ENCODE measurements at places on chromosomes 2 and 18.
A peak's percentile ranks its signal among the peaks of the same experiment; 100 is the strongest.

- no peak for DNase-seq
Measured at GRCh38 chr2:69465513-69466456, 28.6 kb upstream of the NFU1 start.

DNA sequence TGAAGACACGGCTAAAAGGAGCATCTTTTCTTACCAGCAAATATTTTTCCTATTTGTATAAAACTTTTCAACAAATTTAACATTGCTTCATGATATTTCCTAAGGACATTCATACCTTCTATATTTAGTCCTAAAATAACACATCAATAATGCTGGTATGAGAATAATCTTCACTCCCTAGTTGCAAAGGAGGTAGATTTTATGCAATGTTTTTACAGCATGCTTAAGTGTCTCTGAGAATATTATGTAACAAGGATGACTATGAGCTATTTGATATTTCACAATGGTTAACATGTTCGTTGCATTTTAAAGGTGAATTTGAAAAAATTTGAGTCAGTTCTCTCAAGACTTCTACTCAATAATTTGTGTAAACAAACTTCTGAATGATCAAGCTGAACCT, 506.7 kb downstream of the NUP35 start:
- DNase-seq: no peak

DNA sequence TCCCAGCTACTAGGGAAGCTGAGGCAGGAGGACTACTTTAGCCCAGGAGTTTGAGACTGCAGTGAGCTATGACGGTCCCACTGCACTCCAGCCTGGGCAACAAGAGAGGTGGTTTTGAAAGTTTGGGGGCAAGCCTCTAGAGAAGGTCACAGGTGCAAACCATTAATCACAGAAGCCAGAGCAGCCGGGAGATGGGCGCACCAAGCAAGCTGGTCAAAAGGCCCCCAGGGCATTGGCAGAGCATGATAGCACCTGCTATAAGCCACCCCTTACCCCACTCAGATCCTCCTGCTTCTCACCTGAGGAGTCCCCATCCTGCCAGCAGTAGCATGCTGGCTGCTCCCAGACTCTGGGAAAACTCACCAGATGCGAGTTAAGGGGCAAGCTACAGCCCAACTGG, 116.1 kb upstream of the RAB12 start:
- no peak for DNase-seq

GRCh38 chr2:213015387-213016165, 135.8 kb downstream of the IKZF2 start:
- no peak for DNase-seq

DNA sequence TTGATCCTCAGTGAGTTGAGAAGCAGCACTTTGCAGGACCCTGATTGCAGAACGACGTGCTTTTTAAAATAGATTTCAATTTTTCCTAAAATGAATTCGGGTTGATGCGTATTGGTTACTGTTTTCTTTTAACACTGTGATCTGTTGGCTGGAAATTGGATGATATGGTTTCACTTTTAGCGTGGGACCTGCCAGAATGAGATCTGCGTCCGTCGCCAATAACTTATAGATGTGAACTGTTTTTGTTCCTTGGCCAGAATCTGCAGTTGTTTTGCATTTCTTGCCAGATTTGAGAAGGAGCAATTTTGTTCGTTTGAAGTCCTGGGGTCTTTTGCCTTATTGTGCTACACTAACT, 703 bp downstream of the UGGT1 start:
- no peak for DNase-seq

GRCh38 chr2:230441227-230441897, 25.4 kb downstream of the SP100 start:
- DNase-seq: peak; percentile 23

- no peak for DNase-seq
Measured at GRCh38 chr2:27573452-27573851, 9.4 kb upstream of the ZNF512 start.

GRCh38 chr18:51151185-51151567, 46.3 kb downstream of the MEX3C start:
- no peak for DNase-seq

DNA sequence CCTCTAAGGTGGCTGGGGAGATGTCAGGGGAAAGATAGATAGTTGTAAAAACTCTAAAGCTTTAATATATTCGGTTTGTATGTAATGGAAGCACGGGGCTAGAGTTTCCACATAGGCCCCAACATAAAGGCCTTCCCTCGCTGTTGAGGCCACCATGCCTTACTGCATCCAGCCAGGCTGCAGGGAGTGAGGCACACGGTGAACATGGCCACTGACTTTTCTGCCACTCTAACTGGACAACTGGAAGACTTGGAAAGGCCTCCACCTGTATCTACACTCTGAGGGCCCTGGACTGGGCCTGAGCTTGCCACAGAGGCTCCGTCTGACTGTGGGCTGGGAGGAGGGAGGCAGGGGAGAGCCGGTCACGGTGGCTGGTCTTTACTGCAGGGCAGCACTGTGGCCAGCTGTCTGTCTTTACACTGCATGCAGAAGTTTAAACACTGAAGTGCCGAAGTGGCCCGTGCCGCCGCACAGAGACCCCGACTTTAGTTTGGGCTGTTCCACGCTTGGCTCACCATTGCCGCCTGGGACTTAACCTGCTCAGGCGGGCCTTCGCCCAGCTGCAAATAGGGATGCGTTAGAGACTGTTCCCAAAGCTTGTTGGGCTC, 66.7 kb downstream of the EMILIN2 start:
- DNase-seq: no peak

All from activated effector memory CD4-positive, alpha-beta T cell treated with Interleukin-2 at 50 U/mL for 16 hours (primary cell).